Activated naive CD4-positive, alpha-beta T cell treated with Interleukin-2 at 50 U/mL for 16 hours (primary cell): ENCODE measurements at places on chromosomes 1 and 21.

GRCh38 chr21:38807441-38807871 is 1.7 kb downstream of the ETS2 start:
- no peak for DNase-seq

- no peak for DNase-seq
These were observed 62.5 kb downstream of the WDR64 start for GRCh38 chr1:241714321-241715218.

GRCh38 chr1:66542811-66543767 is 9.1 kb downstream of the SGIP1 start:
- no peak for DNase-seq

- no peak for DNase-seq
These were observed 3.7 kb downstream of the CHIA start for GRCh38 chr1:111294390-111294789.

GRCh38 chr21:17527240-17527639 is 14.4 kb downstream of the CXADR start:
- no peak for DNase-seq

DNA sequence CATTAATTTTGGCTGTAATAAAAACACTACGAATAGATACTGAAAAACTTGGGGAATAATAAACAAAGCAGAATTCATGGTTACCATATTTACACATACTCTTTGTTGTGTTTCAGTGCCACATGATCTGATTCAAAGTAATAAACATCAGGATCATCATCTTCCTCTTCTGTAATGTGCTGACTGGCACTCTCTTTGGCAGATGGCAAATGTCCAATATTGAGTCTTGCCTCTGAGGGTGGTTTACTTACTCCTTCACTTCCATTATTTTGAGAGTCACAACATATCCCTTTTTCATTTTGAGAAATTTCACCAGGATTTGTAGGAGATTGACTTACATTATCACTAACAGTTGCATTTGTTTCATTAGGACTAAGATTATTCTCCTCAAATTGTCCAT is 50.7 kb downstream of the ZZZ3 start:
- no peak for DNase-seq

GRCh38 chr1:91053630-91054029 is 31.8 kb upstream of the ZNF644 start:
- no peak for DNase-seq

GRCh38 chr1:53942127-53942957 is 3.2 kb downstream of the IFT25 start:
- DNase-seq = no peak

GRCh38 chr1:183306317-183307042 is 111.7 kb downstream of the NMNAT2 start:
- DNase-seq = no peak

GRCh38 chr1:170776777-170777176 is 112.8 kb downstream of the PRRX1 start:
- no peak for DNase-seq

DNA sequence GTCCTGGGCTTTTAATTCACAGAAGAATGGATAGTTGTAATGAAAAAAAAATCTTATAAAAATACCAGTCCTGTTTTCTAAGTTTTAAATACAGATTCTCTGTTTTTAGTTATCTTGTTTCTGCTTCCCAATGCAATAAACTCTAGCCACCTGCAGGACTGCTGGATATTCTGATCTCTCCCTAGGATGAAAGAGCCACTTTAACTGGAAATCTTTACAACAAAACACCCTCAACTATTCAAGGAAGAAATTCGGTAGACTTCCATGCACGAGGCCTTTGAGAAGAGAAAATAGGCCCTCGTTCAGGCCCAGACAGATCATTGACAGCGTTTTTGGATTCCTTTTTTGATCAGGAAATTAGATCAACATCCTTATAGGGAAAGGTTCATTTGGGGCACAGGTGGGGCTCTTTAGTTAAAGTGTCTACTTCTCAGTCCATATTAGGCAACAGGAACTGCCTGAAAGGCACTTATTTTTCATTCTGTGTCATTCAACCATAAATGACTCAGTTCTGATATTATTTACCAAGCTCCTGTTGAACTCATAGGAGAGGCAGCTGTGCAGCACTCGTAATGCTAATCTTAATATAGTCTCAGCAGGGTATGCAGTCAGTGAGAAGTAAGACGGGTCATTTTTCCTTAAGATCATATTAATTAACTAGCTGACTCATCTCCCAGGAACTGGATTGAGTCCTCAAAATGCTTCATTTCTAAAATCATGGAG is 71.1 kb upstream of the ERRFI1 start:
- peak; percentile 8 for DNase-seq

DNA sequence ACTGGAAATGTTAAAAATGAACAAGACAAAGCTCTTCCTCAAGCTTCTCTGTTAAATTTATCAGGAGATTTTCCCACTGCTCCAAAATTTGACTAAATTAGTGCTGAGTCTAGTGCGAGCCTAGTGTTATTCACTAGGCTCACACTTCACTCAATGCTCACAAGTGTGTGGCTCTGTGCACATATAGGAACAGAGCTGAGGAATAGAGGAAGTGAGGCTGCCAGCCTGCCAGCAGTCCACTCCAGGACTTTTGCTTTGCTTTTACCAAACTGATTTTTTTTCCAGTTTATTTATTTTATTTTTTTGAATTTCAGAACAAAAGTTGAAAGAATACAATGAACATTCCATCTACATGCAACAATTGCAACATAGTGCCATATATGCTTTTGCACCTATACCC is 87.2 kb downstream of the VAV3 start:
- DNase-seq = no peak

DNA sequence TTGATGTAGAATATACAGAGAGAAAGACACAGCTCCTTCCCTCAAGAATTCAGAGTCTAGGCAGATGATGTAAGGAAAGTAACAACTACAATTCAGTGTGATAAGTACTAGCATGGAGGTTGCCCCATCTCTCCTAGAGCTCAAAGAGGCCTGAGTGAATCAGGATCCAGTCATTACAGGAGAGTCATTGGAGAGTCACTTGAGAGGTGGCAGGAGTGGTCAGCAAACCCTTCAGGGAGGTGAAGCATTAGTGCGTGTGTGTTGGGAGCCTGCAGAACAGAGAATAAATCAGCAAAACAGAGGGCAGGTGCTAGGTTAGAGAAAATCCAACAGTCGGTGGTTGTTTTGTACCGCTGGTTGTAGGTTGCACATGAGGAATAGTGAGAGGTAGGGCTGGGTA is 46.1 kb downstream of the GRIK1 start:
- no peak for DNase-seq

DNA sequence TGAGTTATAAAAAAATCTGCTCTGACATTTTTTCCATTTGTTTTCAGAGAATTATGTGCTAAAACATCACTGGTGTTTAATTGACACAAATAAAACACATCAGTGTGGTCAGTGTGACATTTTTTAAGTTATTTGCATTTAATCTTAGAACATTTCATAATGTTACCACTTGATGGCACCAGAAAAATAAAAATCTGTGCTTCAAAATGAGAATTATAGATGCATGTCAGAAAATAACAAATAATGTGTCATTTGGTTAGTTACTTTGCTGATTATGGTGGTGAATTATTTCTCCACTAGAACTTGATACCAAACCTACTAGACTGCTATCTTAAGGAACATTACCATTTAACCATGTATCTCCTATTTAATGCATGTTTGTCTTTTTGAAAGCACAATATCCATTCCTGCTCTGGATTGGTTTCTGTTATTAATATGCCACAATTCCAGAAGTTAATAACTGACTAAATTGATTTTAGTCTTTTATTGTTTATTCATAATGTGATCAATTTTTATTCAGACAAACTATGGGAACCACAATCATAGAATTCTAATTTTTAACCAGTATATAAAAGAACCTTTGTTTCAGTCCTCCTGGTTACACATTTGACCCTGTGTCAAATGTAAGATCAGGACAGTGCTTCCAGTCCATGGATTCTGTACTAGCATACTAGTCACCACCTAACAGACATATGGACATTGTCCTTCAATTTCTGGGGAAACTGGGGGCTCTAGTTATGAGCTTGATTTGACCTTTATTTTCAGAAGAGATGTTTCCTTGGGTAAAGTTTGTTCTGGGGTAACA is 81.0 kb downstream of the RPS6KC1 start:
- DNase-seq = no peak

DNA sequence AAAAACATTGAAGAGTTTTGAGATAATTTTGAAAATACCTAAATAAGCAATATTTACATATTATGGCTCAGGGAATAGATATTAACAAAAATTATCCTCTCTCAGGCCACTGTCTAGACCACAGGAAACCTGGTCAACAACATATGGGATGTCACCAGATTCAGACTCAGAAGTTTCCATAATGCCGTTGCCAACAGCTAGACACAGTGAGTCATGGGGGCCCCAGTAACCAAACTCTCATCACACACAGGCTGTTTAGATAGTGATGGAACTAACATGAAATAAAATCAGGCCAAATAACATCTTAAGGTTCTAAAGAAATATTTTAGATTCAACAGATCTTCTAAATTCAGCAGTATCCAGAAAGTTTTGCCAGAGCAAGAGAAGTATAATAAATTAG is 681.7 kb upstream of the ADAMTS5 start:
- DNase-seq = no peak

GRCh38 chr1:116920211-116920610 is 10.5 kb downstream of the PTGFRN start:
- DNase-seq = no peak

GRCh38 chr1:199098468-199098867 is 459.6 kb downstream of the PTPRC start:
- no peak for DNase-seq

DNA sequence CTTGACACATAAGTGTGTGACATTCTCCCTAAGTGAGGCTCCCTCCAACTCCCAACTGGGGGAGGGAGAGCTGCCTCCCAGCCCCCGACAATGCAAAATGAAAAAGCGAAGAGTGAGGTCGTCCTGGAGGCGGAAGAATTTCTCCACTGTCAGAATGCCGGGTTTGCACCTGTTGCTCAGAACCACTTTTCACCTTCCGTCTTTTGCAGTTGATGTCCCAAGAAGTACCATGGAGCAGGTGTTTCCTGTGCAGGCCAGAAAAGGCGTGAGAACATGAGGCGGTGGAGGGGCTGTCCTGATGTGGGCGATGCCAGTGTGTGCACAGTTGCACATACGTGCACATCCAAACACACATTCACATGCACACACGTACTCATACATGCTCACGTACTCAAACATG is 158.6 kb upstream of the AJAP1 start:
- no peak for DNase-seq

GRCh38 chr21:43815991-43816390 is 26.6 kb downstream of the RRP1 start:
- no peak for DNase-seq

DNA sequence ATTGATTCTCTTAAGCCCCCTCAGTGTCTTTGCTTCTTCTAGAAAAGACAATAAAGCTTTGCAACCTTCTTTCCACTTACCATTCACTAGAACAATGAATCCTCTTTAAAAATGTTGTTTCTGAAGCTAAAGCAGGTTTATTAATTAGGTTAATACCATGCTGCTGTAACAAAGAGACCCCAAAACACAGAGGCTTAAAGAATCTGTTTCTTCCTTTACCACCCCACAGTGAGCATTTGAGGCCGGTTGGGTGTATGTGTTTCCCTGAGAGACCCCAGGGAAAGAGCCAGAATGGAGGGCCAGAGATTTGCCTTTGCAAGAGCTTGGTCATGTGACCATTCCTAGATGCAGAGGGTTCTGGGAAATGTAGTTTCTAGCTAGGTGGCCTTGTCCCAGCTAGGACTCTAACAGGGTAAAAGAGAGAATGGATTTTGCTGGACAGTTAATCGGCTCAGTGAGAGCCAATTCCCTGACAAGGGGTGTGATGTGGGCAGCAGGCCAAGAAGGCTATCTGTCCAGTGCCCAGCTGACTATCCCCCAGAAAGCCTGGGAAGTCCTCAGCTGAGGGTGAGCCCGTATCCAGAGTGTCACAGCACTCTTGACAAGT is 191.8 kb upstream of the TMEM51 start:
- DNase-seq = no peak

GRCh38 chr21:36567216-36567885 is 87.4 kb upstream of the CLDN14 start:
- no peak for DNase-seq

DNA sequence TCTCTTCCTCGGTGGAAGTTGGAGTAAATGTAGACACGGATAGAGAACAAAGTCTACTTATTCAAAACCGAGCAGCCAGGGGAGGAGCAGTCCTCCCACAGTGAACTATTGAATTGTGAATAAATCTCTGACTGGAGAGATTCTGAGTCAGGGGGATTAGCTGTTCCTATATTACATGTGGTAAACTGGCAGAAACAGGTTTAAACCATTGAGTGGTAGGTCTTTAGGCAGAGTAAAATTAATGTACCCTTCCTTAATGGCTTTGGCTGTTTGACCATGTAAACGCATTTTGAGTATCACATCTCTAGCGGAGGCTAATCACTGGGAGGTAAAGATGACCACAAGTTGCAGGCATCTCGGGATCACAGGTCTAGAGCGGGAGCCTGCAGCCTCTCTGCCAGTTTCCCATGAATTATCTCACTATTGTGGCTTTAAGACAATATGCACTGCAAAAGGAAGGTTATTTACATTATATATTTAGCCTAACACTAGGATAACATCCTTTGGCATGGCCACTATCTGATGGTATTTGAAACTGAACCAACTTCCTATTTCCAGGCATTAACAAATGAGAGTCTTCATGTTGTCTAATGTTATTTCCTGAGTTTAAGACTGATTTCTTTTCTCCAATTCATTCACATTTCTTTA is 7.9 kb upstream of the DISC1 start:
- DNase-seq = no peak

GRCh38 chr1:93384656-93385055 is 38.9 kb downstream of the DR1 start:
- DNase-seq = no peak

- DNase-seq = no peak
These were observed 277.5 kb downstream of the CTH start for GRCh38 chr1:70688580-70688979.

DNA sequence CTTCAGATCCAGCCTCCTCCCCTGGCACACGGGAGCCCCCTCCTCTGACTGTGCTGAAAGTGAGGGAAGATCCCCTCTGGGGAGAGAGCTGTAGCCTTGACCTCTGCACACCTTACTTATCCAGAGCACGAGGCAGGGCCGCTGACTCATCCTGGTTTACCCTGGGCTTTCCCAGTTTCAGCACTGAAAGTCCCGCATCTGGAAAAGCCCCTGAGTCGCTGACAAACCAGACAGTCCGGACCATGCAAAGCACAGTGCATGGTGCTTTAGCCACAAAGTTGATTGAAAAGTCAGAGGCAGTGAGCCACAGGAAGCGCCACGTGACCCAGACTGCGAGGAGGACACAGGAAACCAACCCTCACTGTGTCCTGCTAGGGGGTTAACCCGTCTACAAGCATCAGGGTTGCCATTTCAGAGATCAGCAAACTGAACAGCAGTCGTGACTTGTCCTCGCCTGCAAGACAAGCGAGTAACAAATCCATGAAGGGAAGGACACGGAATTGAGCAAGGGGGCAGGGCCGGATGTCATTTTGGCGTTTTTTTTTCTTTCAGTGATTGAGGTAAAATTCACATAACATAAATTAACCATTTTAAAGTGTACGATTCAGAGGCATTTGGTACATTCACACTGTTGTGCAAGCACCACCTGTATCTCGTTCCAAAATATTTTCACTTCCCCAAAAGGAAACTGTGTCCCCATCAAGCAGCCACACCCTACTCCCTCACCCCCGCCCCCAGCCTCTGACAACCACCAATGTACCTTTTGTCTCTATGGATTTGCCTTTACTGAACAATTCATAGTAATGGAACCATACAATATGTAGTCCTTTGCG is 19.9 kb upstream of the IFNGR2 start:
- peak; percentile 75 for DNase-seq

GRCh38 chr1:10178597-10179405 is 31.6 kb upstream of the KIF1B start:
- no peak for DNase-seq
